ENCODE measurements at places on chromosomes 3 and 15. TPM values are rescaled to one million over a fixed set of nuclear protein-coding genes. Genes with fewer than 3 reads are reported as not detected.
A peak's percentile ranks its signal among the peaks of the same experiment; 100 is the strongest.

GRCh38 chr3:140391061-140391460, 286.8 kb upstream of the TRIM42 start:
- no peak for DNase-seq

DNA sequence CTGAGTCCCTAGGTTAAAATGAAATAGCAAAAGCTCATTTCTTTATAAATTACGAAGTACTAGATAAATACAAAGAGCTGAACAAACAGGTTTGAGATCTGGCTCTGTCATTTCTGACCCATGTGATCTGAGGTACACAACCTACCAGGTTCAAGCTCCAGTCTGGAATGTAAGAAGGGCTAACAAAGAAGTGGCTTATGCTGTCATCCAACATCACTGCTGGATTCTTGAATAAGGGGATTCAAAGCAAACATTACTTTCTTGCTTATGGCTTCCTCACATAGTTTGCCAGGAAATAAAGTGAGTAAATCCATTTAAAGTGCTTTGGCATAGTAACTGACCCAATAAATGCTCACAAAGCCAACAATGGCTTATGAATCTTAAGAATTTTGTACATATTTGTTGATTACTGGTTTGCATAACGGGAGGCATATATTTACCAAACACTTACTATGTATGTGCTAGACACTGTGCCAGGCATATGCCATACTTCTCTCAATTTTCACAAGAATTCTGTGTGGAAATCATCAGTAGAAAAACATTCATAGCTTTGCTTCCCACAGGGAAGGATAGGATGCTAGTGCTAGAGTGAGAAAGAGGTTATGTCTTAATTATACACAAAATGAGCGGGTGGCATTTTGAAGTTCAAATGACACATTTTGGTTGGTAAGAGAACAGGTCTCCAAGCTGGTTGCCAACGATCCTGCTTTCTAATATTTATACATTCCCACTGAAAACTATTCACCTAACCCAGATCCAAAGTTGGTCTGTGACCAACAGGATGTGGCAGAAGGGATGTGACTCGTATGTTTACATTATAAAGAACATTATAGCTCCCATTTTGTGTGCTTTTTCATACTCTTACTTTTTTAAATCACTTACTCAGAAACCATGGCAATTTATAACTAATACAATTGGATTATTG, 38.7 kb upstream of the CSPG5 start:
- peak; percentile 28 for DNase-seq

GRCh38 chr3:32440611-32441350, 49.1 kb downstream of the CMTM7 start:
- no peak for DNase-seq

DNA sequence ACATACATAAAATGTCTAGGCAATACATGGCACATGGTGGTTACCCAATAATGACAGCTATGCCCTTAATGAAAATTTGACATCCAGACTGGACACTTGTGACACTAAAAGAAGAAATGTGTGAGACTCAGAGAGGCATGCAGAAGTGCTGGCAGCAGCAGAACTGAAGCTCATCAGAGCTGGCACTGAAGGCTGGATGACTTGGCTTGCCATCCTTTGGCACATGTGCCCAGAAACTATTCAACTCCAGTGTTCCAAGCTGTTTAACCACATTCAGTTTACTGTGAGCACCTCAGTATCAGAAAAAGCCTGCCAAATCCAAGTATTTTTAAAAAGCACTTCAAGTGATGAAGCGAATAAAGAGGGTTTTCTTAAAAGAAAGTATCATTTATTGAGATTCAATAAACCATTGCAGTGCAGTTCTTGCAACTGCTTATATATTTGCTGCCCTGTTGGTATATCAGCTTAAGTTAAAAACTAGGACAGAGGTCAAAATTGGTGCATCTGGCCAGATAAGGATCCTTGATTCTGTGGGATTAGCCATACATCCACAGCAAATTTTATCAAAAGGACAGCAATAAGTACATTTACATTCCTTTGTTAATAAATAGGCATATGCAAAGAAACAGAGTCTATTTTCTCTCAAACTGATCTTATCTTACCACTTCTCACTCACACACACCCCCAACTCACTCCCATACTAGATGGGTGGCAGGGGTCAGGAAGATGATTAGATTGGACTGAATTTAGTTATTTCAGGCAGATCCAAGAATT, 15.8 kb downstream of the IGSF11 start:
- no peak for DNase-seq

DNA sequence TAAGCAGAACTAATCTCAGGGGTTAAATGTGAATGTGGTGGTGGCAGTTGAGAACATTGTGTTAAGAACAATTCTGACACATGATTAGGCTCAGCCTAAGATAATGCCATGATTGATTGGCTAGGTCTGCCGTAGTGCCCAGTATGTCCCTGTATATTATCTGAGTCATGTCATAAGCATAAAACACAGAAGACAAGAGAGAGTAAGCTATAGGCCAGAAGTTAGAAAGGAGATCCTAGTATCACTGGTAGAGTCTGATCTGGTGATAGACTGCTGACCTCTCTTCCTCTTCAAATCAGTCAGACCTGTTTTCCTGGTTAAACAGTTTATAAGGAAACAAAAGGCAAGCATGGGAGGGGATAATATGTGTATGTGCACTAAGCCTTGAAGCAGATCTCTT, 30.1 kb upstream of the ATP8B4 start:
- no peak for DNase-seq

DNA sequence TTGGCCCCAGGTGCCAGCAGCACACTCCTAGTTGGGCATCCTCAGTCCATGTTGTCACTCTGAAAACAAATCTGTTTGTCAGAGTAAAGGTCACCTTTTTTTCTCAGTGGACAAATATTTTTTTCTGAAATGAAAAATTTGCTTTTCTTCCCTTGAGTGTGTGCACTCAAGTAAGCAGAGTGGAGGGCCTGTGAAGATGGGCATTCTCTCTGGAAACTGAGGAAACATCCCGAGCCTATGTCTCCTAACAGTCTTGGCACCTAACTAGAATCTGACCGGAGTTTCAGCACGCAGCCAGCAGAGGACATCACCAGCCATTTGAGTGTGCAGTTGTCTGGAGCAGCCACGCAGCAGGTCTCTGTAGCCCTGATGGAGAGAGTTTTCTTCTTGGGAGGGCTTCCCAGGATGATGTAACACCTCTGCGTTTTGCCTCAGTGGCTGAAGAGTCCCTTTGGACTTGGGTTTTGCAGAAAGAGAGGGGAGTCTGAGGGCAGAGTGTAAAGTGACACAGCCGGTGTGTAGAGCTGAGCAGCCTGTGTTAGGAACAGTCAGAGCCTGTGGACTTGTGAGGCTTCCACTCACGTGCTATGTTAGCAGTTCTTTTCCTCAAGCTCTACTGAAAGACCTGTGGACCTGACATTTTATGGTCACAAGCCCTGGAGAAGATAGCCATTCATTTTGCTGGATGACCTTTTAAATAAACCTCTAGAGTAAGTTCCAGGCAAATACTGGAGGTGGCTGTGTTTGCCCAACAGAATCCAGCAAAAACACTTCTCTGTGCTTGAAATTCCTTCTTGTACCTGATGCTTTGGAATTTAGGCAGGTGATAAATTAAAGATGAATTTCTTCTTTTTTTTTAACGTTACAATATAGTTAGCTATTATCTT, 51.6 kb downstream of the ABHD2 start:
- peak; percentile 27 for DNase-seq

- no peak for DNase-seq
Measured at GRCh38 chr15:92346063-92346462, 47.6 kb upstream of the ST8SIA2 start.

RFC4 gene
- polyA plus RNA-seq, result 16.8 TPM

DNA sequence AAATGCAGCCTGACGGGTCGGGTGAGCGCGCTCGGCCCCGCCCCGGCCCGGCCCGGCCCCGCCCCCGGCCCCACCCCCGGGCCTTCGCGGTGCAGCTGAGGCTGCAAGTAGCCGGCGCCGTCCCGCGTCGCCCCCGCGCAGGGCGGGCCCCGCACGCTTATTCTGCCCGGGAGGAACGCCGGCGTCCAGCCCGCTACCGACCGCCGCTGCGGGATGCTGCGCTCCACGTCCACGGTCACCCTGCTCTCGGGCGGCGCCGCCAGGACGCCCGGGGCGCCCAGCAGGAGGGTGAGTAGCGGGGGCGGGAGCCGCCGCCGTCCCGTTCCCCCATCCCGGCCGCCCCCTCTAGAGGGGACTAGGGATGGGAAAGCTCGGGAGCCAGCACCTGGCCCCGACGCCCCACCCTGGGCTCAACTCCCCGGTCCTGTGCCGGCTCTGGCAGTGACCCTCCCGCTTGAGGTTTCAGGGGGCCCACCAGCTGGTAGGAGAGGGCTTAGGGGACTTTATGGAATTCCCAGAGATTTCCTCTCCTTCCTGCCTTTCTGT, at the start of gene MYZAP:
Gene MYZAP, plus strand, starts transcription at position 83 of the 546 bp plus-strand sequence. Its CDS starts 131 bp downstream, at position 214.
- DNase-seq, result no peak

DNA sequence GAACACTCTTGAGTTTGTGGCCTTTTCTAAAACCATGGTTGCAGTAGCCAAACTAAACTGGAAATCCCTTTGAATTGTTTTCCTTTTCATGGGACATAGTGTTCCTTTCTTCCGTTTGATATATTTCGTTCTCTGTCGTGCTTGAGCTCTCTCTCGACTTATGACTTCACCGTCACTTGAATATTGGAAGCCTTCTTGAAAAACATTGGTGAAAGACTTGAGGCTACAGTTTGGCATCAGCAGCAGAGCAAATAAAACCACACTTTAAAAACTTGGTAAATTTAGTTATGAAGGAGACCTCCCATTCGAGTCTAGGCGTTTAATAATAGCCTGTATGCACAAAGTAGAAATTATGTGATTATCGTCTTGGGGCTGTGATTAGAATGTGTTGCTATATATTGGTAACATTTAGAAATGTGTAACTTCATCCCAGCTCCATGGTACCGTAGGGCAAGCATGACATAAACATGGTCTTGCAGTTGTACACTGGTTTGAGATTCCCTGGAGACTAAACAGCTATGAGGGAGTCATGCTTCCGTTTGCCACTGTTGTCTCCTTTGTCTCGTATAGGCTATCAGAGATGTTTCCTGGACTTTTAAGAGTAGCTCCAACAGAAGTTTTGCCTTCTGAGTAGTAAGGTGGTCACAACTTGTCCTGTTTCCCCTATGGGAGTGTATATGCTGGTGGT, 122.3 kb downstream of the PTPRG start:
- DNase-seq, result no peak

GRCh38 chr15:87433871-87434270, 822.7 kb downstream of the NTRK3 start:
- no peak for DNase-seq

GRCh38 chr15:77649017-77649416, 16.3 kb upstream of the LINGO1 start:
- no peak for DNase-seq

CDCP1 gene
- polyA plus RNA-seq, result 25.6 TPM

GRCh38 chr15:76529911-76530310, 193.3 kb downstream of the ISL2 start:
- DNase-seq, result no peak

- no peak for DNase-seq
Measured at GRCh38 chr3:191253089-191253799, 54.2 kb downstream of the OSTN start.

DNA sequence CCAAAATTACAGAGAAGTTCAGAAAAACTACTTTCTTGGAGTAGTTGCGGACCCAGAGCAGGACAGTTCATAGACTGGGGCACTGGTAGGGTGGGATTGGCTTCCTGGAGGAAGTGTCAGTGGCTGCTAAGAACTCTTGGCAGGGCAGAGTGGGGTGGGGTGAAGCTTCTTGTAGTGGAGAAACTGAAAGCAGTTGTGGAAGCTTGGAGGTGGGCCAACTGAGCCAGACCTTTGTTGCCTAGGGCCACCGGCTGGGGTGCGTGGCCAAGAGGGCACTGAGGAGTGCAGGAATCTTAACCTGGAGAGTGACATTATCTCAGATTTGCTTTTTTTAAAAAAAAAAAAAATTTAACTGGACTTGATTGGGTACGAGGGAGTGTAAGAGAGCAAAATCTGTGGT, 3.1 kb downstream of the KAT2B start:
- peak; percentile 19 for DNase-seq

HMG20A gene
- 33.3 TPM for polyA plus RNA-seq

ZNF654 gene
- polyA plus RNA-seq, result 6.5 TPM

C3orf52 gene
- polyA plus RNA-seq, result 3.7 TPM

DNA sequence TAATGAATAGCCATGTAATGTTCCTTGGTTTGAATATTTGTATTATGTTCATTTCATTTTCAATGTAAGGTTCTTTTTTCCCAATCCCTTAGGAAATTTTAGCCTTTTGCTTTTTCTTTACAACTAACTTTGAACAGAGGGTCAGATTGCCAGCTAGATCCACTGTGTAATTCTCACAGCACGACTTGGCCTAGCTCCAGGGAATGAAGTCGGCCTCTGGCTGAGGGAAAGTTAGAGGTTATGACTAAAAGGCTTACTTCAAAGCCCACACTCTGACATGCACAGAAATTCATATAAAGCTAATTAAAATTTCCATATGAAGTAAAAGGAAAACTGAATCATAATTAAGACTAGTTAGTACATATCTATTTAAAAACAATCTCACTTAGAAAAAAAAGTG, 38.7 kb downstream of the ROBO1 start:
- DNase-seq, result peak; percentile 56

TRAT1 gene
- not detected for polyA plus RNA-seq

DNA sequence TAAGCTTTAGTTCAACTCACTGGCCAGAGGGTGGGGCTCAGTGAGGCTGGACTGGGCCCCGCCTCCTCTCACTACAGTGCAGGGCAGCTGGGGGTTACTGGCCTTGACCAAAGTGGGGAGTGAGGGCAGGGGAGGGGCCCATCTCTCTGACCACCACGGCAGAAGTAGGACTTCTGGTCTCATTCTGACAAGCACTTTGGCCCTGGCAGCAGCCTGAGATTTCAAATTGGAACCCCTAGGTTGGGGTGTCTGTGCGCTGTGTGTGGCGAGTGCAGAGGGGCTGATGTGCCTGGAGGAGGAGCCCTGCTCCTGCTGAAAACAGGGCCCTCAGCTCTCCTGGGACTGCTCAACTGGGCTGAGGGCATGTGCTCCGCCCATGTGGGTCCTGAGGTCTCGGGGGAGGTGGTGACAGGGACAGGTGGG, 60.3 kb upstream of the RPL32 start:
- no peak for DNase-seq

DNA sequence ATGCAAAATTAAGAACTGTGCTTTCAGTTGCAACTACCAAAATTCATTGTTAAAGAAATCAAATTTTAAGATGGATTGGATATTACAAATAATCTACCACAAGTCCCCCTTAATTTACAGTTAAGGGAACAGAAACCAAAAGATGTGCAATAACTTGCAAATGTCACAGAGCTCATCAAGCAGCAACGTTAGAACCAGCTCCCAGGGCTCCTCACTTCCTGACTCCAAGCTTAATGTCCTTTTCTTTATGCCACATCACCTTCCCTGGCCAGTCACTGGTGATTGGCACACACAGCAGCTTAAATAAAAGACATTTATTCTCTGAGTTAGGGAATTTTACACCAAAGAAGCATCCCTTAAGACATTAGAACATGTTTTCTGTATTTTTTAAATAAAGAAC, 159.7 kb downstream of the RSL24D1 start:
- DNase-seq, result no peak
